ENCODE measurements at places on chromosomes 11 and 22.

GRCh38 chr22:47021371-47022074, 259.1 kb downstream of the TBC1D22A start:
- DNase-seq, result no peak

- no peak for DNase-seq
These were observed 13.5 kb downstream of the SMC1B start for GRCh38 chr22:45399712-45400445.

DNA sequence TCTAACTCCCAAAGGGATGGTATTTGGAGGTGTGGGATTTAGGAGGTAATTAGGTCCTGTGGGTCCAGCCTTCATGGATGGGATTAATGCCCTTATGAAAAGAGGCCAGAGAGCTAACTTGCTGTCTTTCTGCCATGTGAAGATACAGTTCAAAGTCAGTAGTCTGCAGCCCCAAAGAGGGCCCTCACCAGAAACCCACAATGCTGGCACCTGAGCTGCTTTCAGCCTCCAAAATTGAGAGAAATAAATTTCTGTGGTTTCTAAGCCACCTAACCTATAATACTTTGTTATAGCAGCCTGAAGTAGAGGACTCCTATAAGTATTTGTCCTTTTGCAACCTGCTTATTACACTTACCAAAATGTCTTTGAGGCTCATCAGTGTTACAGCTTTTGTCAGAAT, 16.2 kb downstream of the ATM start:
- DNase-seq, result no peak

DNA sequence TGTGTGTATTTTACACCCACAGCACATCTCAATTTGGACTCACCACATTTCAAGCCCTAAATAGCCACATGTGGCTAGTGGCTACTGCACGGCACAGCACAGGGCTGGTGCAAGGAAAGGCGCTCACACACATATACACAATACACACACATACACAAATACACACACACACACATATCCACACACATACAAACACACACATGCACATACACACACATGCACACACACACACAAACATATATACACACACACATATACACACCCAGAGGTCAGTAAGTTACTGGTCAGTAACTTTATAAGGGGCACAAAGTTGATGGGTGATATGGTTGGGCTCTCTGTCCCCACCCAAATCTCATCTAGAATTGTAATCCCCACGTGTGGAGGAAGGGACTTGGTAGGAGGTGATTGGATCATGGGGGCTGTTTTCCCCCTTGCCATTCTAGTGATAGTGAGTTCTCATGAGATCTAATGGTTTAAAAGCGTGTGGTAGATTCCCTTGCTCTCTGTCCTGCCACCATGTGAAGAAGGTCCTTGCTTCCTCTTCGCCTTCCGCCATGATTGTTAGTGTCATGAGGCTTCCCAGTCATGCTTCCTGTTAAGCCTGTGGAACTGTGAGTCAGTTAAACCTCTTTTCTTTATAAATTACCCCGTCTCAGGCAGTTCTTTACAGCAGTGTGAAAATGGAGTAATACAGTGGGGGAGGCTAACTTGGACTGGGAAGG, 37.6 kb upstream of the DKK3 start:
- no peak for DNase-seq

GRCh38 chr11:65634905-65635731, 2.8 kb upstream of the SIPA1 start:
- no peak for DNase-seq

- no peak for DNase-seq
These were observed 223.2 kb downstream of the BLID start for GRCh38 chr11:121892863-121893262.

GRCh38 chr11:114157476-114158050, 98.1 kb downstream of the ZBTB16 start:
- no peak for DNase-seq

- DNase-seq, result no peak
These were observed 39.0 kb downstream of the TBX1 start for GRCh38 chr22:19799322-19800190.

DNA sequence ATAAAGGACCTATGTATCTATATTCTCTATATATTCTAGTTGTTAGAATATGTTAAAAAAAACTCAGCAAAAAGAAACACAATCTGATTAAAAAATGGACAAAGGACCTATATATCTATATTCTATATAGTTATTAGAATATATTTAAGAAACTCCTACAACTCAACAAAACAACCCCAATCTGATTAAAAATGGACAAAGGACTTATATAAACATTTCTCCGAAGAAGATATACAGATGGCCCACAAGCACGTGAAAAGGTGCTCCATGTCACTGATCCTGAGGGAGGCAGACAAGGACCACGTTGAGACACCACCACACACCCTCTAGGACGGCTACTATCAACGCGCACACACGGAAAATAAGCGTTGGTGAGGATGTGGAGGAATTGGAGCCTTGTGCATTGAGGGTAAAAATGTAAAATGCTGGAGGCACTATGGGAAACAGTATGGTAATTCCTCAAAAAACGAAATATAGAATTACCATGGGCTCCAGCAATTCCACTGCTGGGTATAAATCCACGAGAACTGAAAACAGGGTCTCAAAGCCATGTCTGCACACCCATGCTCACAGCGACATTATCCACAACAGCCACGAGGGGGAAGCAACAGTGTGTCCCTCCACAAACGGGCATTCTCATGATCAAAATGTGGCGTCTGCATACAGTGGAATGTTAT, 22.7 kb downstream of the YPEL1 start:
- DNase-seq, result peak; percentile 27

DNA sequence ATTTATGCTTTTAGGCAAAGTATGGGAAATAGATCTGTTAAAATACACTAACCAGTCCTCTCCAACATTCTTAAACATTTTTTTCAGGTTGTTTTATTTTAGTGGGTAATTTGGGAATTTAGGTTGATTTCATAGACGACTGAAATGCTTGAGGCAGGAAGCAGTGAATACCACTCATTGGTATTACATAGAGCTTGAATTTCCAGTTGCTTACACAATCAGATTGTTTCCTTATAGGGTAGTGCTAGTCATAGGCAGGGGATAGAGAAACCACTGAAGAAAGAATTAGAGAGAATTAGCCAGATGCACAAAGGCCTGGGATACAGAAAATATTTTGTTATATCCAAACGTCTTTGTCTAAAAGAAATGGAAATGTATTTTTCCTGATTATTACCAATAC, 23.9 kb upstream of the LYVE1 start:
- no peak for DNase-seq

Data from stimulated activated CD4-positive, alpha-beta T cell treated with anti-CD3 and anti-CD28 coated beads, Interleukin-15, amount 100 ng/mL, for 1 hour (primary cell).